ENCODE measurements at places on chromosomes 2 and 18.

DNA sequence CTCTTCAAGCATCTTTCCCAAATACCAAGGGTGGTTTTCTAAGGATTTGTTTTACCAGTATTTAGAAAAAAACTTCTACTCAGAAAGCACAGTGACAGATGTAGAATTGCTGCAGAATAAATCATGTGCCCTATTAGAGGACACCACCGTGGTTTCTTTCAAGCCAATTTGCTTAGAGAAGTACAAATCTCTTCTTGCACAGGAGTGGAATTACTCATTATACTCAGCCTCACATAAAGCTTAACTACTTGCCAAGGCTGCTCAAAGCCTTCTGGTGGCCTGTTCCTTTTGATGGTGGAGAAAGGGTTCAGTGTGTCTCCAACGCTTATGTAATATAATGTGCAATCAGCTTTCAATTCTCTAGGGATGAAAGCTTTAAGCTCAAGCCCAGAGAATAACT, 66.5 kb upstream of the CTNNA2 start:
- no peak for DNase-seq

GRCh38 chr2:119174216-119174992, 15.9 kb upstream of the C1QL2 start:
- DNase-seq, result no peak

DNA sequence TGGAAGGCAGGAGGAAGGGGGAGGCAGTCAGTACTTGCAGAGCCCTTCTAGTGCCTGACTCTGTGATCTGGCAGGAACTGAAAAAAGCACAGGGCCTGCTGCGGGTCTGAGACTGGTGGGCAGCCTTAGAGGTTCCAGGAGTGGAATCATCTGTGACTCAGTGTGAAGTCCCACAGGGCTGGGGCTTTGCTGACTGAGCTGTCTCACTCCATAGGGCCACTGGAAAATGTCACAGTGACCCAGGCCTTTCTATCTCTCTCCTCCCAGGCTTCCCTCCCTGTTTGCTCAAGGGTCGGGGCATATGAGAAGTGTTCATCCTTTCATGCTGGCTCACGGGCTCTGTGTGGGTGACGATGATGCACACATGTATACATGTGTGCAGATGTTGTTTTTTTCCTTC, 47.1 kb upstream of the ZFP36L2 start:
- no peak for DNase-seq

- DNase-seq, result peak; percentile 17
These were observed 246.3 kb upstream of the MYT1L start for GRCh38 chr2:2577407-2577831.

DNA sequence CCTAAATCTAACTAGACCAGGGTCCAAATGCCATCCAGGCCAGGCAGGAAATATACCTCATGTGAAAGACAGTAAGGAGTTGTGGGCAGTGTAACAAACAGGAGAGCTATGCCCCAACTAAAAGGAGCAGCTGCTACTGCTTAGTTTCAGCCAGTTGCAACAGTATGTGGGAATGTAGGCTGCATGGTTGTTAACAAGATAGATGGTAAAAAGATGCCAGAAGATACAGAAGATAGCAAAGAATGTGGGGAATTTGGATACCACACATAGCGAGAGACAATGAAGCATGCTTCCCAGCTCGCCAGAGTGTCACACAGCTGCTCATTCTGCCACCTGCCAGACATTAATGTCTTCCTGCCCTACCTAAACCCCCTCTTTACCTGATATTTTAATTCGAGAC, 39.4 kb upstream of the CYBRD1 start:
- no peak for DNase-seq

DNA sequence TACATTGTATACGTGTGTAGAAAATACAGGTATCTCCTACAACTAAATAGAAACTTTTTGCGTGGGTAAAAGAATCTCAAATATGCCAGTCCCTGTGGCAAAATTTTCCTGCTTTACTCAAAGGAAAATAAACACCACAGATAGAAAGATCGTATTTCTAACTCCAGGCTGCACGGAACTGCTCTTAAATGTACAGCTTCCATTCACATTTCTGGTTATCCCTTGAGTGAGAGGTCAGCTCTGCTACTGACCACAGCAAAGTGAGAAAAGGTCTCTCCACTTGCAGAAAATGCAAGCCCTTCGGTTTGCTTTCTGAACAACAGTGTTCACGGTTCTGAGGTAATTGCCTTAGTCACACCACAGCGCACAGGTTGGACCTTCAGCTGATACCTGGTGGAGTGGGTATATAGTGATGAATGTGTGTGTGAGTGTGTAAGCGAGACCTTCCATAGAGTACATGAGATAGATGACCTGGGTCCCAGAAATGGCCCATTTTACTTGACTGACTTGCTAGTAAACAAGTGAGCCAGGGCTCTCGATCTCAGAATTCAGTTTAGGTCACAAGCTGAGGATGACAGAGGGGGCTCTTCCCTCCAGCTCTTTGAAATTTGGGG, 52.1 kb downstream of the ALPK2 start:
- no peak for DNase-seq

- no peak for DNase-seq
These were observed 124.9 kb downstream of the PLCL1 start for GRCh38 chr2:197929008-197929885.

DNA sequence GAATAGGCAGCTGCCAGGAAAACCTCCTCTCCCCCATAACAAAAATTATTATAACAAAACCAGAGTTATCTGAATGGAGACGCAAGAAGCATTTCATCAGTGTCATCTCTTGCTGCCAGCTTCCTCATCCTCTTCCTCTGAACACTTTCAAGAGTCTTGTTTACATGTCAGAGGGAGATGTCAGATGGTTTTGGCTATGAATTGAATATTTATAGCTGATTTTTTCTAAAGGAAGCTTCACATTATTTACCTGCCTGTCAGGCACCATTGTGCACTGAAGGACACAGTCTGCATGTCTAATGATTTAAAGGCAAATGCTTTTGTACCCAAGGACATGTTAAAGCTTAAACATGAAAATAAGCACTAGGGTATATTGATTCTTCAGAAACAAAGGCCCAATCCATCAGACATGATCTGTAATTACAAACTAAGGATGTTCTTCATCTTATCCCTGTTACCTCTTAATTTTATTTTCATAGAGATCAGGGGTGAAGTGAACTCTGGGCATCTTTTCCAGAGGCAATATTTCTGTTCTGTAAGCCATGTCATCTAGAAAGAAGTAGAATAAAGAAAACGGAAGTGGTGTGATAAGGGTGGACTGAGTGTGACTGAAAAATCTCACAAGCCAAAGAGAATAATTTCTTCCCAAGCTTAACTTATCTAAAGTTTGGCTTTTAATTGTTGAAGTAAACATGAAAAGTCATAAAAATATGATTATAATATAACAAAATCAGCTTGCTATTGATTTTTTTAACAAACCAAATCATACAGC, 168.7 kb downstream of the ANKRD44 start:
- DNase-seq, result no peak

GRCh38 chr2:19801367-19802080, 100.3 kb downstream of the TTC32 start:
- no peak for DNase-seq

Data from DMS 273 treated with DMSO at 0.1 percent for 48 hours (cell line).